CD4-positive, alpha-beta memory T cell (primary cell): ENCODE measurements at places on chromosomes 5 and 9.
A peak's percentile ranks its signal among the peaks of the same experiment; 100 is the strongest.

DNA sequence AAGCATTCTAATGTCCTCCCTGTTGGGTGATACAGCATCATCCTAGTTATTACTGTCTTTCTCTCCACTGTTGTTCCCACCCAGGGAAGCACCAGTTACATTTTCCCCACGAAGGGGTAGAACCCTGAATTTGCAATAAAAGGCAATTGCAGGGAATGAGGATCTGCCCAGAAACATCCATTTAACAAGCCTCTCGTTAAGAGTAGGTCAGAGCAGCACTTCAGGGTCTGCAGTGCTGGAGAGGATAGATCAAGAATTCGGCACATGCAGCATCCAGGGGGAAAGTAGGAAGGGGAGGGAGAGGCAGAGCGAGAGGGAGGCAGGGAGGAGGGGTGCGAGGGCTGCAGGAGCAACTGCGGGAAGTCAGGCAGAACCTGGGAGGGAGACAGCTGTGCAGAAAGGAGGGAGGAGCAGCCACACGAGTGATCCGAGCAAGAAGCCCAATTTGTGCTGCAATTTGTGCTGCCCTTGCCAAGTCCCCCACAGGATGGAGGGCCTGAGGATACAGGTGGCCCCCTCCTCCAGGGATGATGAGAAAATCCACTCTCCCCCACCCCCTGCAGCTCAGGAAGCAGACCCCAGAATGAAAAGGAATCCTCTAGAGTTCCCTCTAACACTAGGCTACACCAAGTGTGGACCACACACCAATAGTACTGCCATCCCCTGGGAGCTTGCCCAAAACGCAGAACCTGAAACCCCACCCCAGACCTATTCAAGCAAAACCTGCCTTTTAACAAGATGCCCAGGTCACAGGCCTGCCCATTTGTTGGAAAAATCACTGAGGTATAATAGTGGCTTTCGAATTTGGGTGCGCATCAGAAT, 62.2 kb downstream of the EPB41L4B start:
- no peak for DNase-seq

DNA sequence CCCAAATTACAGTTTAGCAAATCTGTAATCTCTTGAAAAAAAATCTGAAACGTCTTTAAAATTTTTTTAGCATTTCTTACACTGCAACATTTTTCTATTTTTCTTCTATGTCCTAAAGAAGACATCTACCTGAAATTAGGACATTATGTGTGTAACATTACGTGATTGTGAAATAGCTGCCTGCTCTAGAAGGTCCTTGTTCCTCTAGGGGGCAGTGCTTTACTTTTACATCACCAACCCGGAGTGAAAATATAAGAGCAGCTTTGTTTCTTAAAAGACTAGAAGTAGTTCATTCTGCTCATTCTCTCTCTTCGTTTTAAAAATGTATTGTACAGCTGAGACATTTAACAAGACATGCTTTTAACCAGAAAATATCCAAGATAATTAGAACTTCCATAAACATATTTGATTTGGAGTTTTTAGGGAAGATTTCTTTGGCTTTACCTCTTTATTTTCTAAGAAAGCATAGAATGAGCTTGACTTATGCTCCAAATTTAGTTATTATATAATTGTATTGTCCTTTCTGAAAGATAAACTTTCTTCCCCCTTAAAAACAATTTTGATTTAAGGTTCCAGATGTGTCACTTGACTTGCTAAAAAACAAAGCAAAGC, 48.1 kb upstream of the RIOK2 start:
- DNase-seq = peak; percentile 31

GRCh38 chr5:71982717-71983395, 124.4 kb upstream of the MAP1B start:
- no peak for DNase-seq

DNA sequence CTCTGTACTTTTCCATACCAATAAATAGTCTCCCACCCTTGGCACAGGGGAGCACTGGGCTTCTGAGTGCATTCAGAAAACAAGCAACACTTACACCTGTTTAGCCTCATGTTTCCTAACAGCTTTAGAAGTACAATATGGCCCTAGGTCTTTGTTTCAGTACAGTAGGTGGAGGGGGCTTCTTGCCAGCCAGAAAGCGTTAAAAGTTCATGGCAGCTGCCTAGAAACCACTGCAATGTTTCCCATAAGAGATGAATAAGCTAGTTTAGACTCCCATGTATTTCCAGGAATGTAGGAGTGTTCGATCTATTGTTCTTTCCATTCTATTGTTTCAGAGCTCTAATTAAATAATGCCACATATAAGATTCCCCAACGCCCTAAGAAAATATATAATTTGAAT, 444.8 kb downstream of the ARHGEF28 start:
- no peak for DNase-seq

- DNase-seq = no peak
Measured at GRCh38 chr5:1794901-1795290, 4.7 kb downstream of the MRPL36 start.

GRCh38 chr9:134026581-134026980, 1.3 kb downstream of the BRD3OS start:
- DNase-seq = no peak

GRCh38 chr5:137294604-137295003, 204.5 kb downstream of the SPOCK1 start:
- DNase-seq = no peak

DNA sequence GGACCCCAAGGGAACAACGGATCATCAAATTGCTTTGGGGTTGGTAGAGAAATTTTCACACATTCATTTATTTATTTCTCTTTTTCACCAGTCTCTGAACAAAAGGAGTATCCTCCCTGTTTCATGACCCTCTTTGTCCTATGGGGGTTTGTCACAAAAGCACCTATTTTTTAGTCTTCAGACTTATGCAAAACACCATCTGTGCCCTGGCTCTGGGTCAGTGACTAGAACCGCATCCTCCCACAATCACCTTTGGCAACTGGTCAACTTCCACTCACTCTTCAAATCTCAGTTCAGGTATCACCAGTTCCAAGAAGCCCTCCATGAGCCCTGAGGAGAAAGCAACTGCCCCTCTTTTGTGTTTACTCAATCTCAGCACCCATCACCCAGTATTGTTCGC, 395.7 kb downstream of the CDK5RAP2 start:
- no peak for DNase-seq

GRCh38 chr9:122860319-122861142, 32.1 kb upstream of the PDCL start:
- DNase-seq = no peak

GRCh38 chr9:11206925-11207324, 594.1 kb upstream of the PTPRD start:
- DNase-seq = no peak
